ENCODE measurements at places on chromosomes 6 and 20. TPM values are rescaled to one million over a fixed set of nuclear protein-coding genes. Genes with fewer than 3 reads are reported as not detected.
A peak's percentile ranks its signal among the peaks of the same experiment; 100 is the strongest.

GRCh38 chr6:161434921-161435747 lies 161.3 kb upstream of the AGPAT4 start:
- no peak overlapping the region for H3K4me3 ChIP-seq
- no peak for DNase-seq
- no peaks in the 10 kb centered on the region for H3K27me3 ChIP-seq
- H3K27ac ChIP-seq: no peak overlapping the region
- no peaks in the 10 kb centered on the region for H3K4me1 ChIP-seq
- no peaks in the 10 kb centered on the region for H3K36me3 ChIP-seq

DNA sequence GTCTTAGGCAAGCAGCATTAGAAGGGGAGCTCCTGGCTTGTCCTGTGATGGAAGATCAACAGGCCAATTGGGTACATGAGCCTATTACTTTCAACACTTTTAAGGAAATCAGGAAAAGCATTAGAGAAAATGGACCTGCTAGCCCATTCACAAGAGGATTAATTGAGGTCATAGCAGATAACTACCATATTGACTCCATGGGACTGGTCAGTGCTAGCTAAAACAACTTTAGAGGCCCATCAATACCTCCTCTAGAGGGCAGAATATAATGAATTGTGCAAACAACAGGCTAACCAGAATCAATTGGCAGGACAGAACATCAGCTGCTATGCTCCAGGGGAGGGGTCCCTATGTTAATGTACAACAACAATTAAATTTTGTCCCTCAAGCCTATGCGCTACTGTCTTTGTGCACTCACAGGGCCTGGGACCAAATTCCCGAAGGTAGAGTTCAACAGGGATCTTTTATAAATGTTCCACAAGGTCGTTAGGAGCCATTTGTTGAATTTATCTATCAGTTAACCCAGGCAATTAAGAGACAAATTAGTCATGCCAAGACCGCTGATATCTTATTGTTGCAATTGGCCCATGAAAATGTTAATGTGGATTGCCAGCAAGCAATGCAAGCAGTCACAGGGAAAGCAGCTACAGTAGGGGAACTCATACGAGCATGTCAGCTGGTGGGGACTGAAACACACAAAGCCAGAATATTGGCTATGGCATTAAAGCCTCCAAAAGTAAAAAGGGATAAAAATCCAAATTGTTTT lies 106.6 kb upstream of the BTN3A2 start:
- peaks cover 46% of the 10 kb centered on the region for H3K4me1 ChIP-seq
- H3K4me3 ChIP-seq: no peak overlapping the region
- H3K27me3 ChIP-seq: no peaks in the 10 kb centered on the region
- H3K36me3 ChIP-seq: no peaks in the 10 kb centered on the region

DNA sequence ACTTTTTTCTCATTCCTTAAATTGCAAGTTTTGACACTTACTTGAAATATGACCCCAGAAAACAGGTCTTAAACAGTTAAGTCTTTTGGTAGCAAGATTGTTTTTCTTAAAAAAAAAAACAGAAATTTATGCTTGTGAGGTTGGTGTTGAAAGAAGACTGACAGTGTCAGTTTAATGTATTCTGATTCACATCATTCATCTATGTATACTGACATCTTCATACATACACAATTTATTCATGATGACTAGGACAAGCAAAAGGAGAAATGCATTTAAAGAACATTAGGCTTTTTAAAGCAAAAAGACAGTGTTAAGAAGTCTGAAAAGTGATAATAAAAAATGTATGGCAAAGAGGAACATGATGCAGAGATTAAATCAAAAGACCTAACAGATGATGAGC lies 27.0 kb downstream of the MCHR2 start:
- H3K27ac ChIP-seq: no peak overlapping the region
- no peaks in the 10 kb centered on the region for H3K4me1 ChIP-seq
- no peaks in the 10 kb centered on the region for H3K36me3 ChIP-seq
- H3K4me3 ChIP-seq: no peak overlapping the region

GRCh38 chr6:11363881-11364576 lies 131.6 kb upstream of the NEDD9 start:
- peaks cover 20% of the 10 kb centered on the region for H3K36me3 ChIP-seq
- peak overlapping the region; percentile 44 for H3K4me3 ChIP-seq
- peaks cover 93% of the 10 kb centered on the region for H3K4me1 ChIP-seq
- DNase-seq: peak; percentile 63
- no peak overlapping the region for H3K27ac ChIP-seq
- H3K27me3 ChIP-seq: no peaks in the 10 kb centered on the region

DNA sequence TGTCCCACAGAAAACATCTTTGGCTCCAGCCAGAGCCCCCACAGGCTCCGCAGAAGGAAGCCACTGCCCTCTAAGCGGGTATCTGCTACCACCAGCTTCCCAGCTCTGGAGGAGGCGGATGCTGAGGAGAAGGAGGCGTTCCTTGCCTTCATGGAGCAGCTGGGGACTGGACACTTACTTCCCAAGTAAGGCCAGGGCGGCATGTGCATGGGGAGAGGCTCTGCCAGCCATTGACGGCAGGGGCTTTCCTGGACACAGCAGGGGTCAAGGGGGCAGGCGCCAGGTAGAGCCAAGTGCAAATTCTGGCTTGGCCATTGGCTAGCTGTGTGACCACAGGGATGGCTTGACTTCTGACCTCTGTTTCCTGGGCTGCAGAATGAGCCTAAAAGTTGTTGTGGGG lies 17.8 kb downstream of the RAB44 start:
- no peaks in the 10 kb centered on the region for H3K36me3 ChIP-seq
- no peak for DNase-seq
- H3K27ac ChIP-seq: no peak overlapping the region
- H3K27me3 ChIP-seq: no peaks in the 10 kb centered on the region
- H3K4me3 ChIP-seq: no peak overlapping the region

GRCh38 chr6:25007269-25007699 lies 71.5 kb upstream of the RIPOR2 start:
- no peaks in the 10 kb centered on the region for H3K27me3 ChIP-seq
- peak; percentile 69 for DNase-seq
- no peaks in the 10 kb centered on the region for H3K36me3 ChIP-seq
- peak overlapping the region; percentile 89 for H3K27ac ChIP-seq

GRCh38 chr20:32429343-32429742 lies 71.2 kb downstream of the ASXL1 start:
- H3K4me1 ChIP-seq: no peaks in the 10 kb centered on the region
- no peak overlapping the region for H3K27ac ChIP-seq
- no peak overlapping the region for H3K4me3 ChIP-seq
- no peak for DNase-seq

DNA sequence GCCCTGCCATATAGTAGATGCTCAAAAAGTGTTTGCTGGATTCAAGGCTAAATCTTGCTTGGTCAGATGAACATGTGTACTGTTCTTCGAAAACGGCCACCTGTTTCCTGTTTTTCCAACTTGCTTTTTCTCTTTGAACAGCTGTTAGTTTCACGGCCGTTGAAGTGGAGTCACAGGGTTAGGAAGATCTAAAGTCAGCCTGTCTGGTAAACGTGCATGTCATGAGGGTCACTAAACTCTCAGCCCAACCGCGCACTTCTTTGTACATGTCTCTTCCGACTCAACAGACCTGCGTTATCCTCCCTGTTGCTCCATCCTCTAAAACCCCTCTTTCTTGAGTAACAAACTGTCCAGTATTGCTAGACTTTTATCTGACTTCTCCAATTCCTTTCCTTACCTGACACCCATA lies 93.2 kb upstream of the MAN1A1 start:
- peaks cover 35% of the 10 kb centered on the region for H3K4me1 ChIP-seq
- no peak for DNase-seq
- H3K4me3 ChIP-seq: no peak overlapping the region
- no peak overlapping the region for H3K27ac ChIP-seq
- no peaks in the 10 kb centered on the region for H3K27me3 ChIP-seq

DNA sequence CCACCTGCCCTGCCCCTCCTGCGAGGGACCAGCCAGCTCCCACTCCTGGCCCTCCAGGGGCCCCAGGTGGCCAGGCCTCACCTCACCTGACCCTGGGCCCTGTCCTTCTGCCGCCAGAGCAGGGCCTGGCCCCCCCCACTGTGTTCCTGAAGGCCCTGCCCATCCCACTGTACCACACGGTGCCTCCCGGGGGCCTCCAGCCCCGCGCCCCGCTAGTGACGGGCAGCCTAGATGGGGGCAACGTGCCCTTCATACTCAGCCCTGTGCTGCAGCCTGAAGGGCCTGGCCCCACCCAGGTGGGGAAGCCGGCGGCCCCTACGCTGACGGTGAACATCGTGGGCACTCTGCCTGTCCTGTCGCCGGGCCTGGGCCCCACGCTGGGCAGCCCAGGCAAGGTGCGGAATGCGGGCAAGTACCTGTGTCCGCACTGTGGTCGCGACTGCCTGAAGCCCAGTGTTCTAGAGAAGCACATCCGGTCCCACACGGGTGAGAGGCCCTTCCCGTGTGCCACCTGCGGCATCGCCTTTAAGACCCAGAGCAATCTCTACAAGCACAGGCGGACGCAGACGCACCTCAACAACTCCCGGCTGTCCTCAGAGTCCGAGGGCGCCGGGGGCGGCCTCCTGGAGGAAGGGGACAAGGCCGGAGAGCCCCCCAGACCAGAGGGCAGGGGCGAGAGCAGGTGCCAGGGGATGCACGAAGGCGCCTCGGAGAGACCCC lies 27.6 kb downstream of the ZNF831 start:
- no peak overlapping the region for H3K4me3 ChIP-seq
- H3K27ac ChIP-seq: no peak overlapping the region
- H3K4me1 ChIP-seq: no peaks in the 10 kb centered on the region
- H3K36me3 ChIP-seq: no peaks in the 10 kb centered on the region
- H3K27me3 ChIP-seq: no peaks in the 10 kb centered on the region

GRCh38 chr6:43897571-43898302 lies 127.7 kb downstream of the VEGFA start:
- no peaks in the 10 kb centered on the region for H3K27me3 ChIP-seq
- H3K4me1 ChIP-seq: no peaks in the 10 kb centered on the region
- H3K4me3 ChIP-seq: no peak overlapping the region
- H3K36me3 ChIP-seq: no peaks in the 10 kb centered on the region

DNA sequence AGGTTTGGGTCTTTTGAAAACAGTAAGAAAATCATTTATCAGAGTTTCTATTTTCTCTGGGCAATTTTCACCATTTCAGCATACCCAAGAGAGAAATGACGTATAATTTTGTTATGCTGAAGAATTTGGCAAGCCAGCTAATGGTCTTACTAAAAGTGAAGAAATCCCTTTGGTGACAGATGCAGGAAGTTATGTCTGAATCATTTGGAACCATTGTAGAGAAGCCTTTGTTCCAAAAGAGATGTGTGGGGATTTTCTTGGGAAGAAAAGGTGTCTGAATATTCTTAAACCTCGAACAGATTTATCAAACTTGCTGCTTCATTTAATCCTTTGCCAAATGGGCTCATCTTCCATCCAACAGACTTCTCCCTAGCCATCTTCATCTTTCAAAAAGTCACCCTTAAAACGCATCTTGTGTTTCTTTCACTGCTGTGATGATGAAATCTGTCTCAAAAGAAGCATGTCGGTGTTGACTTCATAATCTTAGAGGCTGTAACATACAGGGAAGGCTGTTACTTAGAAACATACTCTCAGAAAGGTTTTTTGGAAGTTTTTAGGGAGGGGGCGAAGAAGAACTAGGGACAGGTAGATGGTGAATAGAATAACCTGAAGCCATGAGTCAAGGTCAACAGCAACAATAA lies 39.5 kb downstream of the CITED2 start:
- no peak for DNase-seq
- no peaks in the 10 kb centered on the region for H3K36me3 ChIP-seq
- H3K4me1 ChIP-seq: no peaks in the 10 kb centered on the region
- H3K27ac ChIP-seq: no peak overlapping the region
- H3K4me3 ChIP-seq: no peak overlapping the region

DNA sequence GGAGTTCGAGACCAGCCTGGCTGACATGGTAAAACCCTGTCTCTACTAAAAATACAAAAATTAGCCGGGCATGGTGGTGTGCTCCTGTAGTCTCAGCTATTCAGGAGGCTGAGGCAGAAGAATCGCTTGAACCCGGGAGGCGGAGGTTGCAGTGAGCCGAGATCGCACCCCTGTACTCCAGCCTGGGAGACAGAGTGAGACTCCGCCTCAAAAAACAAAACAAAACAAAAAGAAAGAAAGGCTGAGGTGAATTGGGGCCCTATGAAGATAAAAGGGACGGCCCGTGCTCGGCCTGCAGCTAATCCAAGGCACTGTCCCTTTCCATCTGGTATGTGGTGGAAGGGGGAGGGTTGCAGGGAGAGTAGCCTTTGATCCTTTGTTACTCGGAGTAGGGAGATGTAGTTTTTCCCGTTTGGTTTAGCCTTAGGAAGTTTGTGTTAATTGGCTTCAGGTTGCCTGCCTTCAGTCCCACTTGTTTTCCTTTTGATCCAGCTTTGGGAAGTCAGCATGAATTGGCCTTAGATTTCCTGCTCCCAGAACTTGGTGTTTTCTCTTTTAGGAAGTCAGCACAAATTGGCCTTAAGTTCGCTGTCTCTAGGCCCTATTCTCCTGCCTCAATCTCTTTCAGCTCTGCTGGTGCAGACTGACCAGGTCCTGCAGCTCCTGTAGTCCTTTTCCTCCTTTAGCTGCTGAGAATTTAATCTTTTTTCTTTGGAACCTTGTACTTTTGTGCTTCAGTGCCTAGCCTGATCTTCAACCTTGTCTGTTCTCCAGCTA lies 36.1 kb upstream of the PAQR8 start:
- no peak overlapping the region for H3K4me3 ChIP-seq
- H3K27ac ChIP-seq: no peak overlapping the region
- no peaks in the 10 kb centered on the region for H3K4me1 ChIP-seq
- no peak for DNase-seq
- H3K36me3 ChIP-seq: no peaks in the 10 kb centered on the region

DNA sequence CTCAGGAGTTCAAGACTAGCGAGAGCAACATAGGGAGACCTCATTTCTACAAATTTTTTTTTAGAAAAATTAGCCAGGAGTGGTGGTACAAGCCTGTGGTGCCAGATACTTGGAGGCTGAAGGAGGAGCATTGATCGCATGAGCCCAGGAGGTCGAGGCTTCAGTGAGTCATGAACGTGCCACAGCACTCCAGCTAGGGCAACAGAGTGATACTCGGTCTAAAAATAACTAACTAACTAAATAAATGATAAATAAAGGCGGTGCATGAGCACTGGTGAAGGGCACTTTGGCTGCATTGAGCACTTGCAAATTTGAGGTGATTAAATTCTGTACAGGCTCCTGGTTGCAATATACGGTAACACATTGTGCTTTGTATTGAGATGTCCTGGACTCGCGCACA lies 13.5 kb downstream of the HLA-A start:
- H3K4me3 ChIP-seq: no peak overlapping the region
- H3K27ac ChIP-seq: no peak overlapping the region
- H3K27me3 ChIP-seq: no peaks in the 10 kb centered on the region

GRCh38 chr6:11328613-11329247 lies 96.3 kb upstream of the NEDD9 start:
- H3K4me3 ChIP-seq: no peak overlapping the region
- peaks cover 7% of the 10 kb centered on the region for H3K36me3 ChIP-seq
- peaks cover 98% of the 10 kb centered on the region for H3K4me1 ChIP-seq
- H3K27ac ChIP-seq: no peak overlapping the region
- H3K27me3 ChIP-seq: no peaks in the 10 kb centered on the region

GRCh38 chr6:66825539-66825938 lies 1118.5 kb upstream of the EYS start:
- no peaks in the 10 kb centered on the region for H3K27me3 ChIP-seq
- no peaks in the 10 kb centered on the region for H3K36me3 ChIP-seq
- H3K27ac ChIP-seq: no peak overlapping the region
- DNase-seq: no peak
- no peaks in the 10 kb centered on the region for H3K4me1 ChIP-seq

The SRSF12 gene
- total RNA-seq: 0.23 TPM

The MGME1 gene
- total RNA-seq: 41.1 TPM

The EFCAB8 gene
- total RNA-seq: 1.7 TPM

The LY86 gene
- 0.39 TPM for total RNA-seq

The C20orf204 gene
- 35.6 TPM for total RNA-seq

The UBD gene
- total RNA-seq: 2.1 TPM
